ENCODE measurements at places on chromosomes 2 and 18.

GRCh38 chr2:230956827-230957755, 32.0 kb upstream of the GPR55 start:
- no peak for DNase-seq

- no peak for DNase-seq
Measured at GRCh38 chr18:23173912-23174311, 38.6 kb downstream of the CABLES1 start.

DNA sequence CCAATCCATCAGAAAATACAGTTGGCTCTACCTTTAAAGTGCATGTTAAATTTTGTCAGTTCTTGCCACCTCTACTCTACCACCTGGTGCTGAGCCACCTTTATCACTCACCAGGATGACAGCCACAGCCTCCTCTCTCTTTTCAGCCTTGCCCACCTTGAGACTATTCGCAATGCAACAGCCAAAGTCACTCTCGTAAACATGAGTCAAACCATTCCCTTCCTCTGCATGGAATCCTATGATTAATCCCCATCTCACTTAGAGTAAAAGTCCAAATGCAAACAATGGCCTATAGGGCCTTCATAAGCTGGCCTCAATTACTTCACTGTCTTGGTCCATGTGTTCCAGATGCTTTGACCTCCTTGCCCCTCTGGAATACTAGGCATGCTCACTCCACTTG, 5.8 kb upstream of the OSBPL6 start:
- DNase-seq: no peak

GRCh38 chr18:49486606-49486952, 455 bp downstream of the C18orf32 start:
- no peak for DNase-seq

DNA sequence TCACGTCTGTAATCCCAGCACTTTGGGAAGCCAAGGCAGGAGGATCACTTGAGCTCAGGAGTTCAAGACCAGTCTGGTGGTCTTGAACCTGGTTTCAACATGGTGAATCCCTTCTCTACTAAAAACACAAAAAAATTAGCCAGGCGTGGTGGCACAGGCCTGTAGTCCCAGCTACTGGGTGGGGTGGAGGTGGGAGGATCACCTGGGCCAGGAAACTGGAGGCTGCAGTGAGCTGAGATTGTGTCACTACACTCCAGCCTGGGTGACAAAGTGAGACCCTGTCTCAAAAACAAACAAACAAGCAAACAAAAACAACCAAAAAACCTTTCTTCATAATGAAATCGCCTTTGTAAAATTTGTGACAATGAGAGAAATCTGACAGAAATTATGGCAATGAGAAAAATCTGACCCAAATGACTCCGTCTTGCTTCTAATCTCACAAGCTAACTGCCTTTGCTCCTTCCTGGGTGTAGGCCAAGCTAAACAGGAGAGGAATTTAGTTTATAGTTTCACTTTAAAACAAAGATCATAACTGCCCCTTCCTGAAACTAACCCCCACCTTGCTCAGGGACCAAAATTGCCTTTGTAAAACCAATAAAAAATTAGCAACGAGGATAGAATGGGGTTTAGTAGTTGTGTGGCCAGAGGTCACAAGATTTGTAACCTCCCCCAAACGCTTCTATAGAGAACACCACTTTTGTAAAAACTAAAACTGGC, 60.7 kb upstream of the KIF5C start:
- DNase-seq: no peak

GRCh38 chr2:41197781-41198180, 745.9 kb upstream of the SLC8A1 start:
- no peak for DNase-seq

DNA sequence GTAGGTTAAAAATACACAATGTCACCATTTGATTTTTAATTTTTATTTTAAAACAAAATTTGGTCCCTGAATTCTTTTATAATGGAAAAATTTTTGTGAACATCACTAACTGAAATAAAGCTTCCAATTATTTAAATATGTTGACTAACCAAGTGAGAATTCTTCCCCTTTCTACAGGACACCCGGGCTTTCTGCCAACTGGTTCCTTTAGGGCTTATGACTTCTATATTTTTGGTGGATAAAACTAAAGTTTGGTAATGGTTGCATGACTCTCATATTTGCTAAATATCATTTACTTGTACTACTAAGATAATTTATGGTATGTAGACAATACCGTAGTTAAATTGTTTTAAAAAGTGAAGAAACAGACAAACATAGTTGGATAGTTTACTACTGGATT, 291.0 kb upstream of the DOK6 start:
- DNase-seq: no peak

- no peak for DNase-seq
Measured at GRCh38 chr2:73764945-73765344, 15.0 kb downstream of the DUSP11 start.

DNA sequence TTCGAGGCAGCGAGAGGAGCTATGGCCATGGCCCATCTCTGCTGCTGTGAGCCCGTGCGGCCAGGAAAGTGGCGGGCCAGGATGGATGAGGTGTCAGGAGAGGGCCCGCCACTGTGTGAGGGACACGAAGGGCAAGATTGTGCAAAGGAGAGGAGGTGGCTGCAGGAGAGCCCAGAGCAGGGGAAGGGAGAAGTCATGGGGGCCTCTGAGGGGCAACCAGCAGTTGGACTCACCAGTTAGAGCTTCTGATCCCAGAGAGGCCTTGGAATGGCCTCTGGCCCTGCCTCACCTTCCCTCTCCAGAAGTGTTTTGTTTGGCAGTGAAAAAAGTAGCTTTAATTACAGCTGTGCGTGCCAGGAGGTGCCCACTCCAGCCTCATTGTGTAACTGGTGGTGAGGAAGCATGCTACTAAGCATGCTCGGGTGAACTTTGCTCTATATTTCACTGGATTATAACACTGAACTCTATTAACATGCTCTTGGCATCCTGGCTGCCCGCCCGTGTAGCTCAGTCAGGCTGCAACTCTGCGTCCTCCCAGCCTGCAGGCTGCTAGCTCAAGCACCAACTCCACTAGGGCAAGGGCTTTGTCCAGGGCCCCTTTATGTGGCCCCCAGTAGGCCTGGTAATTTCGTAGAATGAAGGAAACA, 34.2 kb downstream of the IMPA2 start:
- DNase-seq: no peak

DNA sequence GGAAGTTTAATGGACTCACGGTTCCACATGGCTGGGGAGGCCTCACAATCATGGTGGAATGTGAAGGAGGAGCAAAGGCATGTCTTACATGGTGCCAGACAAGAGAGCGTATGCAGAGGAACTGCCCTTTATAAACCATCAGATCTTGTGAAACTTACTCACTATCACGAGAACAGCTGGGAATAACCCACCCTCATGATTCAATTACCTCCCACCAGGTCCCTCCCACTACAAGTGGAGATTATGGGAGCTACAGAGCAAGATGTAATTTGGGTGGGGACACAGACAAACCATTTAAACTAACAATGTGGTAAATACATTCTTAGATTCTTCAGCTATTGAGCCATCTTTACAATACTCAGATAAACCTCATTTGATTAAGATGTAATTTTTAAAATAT, 176.1 kb downstream of the SH3BP4 start:
- DNase-seq: no peak

- DNase-seq: no peak
Measured at GRCh38 chr2:188573453-188573852, 281.8 kb downstream of the GULP1 start.

- DNase-seq: no peak
Measured at GRCh38 chr18:62998443-62998842, 283.1 kb downstream of the PHLPP1 start.

DNA sequence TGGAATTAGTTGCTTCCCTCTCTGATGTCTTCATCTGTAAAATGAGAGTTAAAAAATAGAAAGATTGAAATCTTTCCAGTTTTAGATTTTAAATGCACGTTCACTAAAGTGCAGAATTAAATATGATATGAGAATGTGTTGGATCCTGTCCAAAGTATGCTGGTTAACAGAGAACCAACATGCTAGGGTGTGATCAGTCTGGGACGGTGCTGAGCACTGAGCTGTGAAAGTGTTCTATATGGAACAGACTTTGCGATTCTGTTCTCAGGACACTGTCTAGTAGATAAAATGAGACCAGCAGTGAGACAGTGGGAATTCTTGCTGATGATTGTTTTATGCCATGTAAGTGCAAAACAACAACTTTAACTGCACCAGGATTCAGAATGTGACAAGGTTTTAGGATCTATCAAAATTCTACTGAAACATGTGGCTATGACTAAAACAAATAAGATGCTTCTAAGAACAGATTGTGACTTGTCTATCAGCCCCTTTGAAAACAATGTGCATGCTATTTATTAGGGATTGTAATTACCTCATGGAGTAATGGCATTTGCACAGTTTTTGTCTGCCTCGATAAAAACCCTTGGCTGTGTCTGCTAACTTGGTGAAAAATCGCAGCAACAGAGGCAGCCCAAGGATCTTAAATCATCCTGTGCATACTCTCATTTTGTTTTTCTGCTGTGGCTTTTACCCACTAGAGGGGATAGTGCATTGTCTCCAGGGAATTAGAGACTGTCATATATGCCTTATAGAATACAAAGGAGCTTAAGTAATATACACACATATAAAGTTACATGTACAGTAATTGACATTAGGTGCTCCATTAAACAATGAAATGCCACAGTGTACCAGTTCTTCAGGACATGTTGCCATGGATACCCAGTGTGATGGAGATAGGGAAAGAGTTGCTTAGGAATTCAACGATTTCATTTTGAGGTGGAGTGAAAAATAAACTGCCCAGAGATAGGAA, 55.1 kb downstream of the MAP3K20 start:
- no peak for DNase-seq

DNA sequence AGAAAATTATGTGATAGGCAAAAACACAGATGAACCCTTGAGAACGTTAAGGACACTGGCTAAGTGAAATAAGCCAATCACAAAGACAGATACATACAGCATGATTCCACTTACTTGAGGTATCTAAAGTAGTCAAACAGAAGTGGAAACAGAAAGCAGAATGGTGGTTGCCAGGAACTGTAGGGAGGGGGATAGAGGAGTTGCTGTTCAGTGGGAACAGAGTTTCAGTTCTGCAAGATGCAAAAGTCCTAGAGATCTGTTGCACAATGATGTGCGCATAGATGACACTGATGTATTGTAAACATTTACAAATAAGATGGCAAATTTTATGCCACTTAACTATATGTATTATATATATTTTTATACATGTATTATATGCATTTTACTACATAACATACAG, 59.7 kb downstream of the POLE4 start:
- DNase-seq: no peak

- no peak for DNase-seq
Measured at GRCh38 chr2:28729698-28730097, 21.9 kb upstream of the PPP1CB start.

DNA sequence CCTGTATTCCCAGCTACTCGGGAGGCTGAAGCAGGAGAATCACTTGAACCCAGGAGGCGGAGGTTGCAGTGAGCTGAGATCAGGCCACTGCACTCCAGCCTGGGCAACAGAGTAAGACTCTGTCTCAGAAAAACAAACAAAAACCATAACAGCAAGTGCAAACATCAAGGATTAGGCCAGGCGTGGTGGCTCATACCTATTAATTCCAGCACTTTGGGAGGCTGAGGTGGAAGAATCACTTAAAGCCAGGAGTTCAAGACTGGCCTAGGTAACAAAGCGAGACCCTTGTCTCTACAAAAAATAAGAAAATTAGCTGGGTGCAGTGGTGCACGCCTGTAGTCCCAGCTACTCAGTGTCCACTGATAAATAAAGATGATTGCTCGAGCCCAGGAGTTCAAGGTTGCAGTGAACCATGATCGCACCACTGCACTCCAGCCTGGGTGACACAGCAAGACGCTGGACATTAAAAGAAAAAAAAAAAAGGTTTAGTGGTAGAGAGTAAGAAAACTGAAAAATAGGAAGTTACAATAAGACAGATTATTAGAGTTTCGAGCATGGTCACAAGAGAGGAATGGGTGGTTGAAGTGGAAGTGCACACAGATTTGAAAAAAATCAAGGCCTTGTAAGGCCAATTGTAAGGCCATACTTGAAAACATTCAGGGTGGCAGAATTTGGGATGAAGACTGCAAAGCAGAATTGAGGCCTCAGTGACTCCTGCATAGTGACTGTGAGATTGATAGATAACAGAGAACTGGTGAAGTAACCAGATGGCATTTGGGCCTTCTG, 6.4 kb upstream of the KCMF1 start:
- no peak for DNase-seq

DNA sequence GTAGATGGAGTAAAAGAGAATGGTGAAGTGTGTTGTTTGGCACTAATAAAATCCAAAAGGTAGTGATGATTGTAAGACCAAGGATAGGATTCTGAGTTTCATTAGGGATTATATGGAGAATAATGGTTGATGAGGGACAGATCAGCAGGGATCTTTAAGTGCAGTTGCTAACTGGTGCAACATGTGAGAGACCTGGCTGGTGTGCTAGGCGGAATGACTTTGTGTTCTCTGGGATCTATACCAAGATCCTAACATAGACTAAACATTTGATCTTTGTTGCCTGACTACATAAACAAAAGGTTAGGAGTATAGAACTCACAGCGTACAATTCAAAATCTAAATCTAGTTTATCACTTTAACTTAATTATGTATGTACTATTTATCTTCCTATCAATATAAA, 135.4 kb downstream of the PTRHD1 start:
- DNase-seq: no peak

- DNase-seq: no peak
Measured at GRCh38 chr2:239920693-239921365, 104.3 kb downstream of the NDUFA10 start.

GRCh38 chr18:3526421-3527354, 76.7 kb downstream of the TGIF1 start:
- DNase-seq: no peak

- DNase-seq: no peak
Measured at GRCh38 chr18:67608615-67609273, 92.2 kb upstream of the DSEL start.

DNA sequence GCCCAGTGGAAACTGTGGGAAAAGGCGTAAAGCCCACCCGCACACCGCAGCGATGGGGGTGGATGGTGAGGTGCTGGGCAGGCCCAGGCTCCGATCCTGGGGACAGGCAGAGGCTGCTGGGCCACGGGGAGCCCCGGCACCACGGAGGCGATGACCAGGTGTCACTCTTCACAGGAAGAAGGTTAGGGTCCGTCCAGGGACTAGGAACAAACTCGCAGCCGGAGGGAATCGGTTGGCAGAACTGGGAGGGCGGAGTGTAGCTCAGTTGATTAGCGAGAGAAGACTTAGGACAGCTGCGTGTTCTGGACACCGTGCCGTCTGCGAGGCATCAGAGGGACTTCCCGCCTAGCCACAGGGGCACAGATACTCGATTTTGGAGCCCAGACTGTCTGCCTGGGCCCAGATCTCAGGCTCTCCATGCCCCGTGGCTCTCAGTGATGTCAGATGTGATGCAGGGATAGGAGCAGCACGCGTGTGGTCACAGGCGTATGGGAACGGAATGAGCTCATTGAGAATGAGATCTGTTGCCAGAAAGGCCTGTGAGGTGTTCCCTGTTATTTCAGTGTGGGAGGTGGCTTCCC, 16.1 kb upstream of the ALLC start:
- DNase-seq: no peak

GRCh38 chr2:5691985-5692529, at the start of gene SOX11:
Gene SOX11 (plus strand): TSS chr2:5692384. CDS start chr2:5692722, 338 bp downstream.
- no peak for DNase-seq

DNA sequence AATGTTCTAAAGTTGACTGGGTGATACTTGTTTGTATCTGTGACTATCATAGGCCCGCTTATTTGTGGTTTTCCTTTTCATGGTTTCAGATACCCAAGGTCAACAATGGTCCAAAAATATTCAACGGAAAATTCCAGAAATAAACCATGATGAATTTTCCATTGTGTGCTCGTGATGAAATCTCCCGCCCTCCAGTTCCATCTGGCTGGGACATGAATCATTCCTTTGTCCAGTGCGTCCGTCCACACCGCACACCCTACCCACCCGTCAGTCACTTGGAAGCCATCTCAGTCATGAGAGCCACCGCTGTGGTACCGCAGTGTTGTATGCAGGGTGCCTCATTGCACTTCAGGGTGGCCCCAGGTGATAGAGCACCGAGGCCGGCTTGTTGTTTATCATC, 268.2 kb upstream of the PXDN start:
- DNase-seq: no peak
